Activated naive CD8-positive, alpha-beta T cell treated with anti-CD3 and anti-CD28 coated beads for 36 hours (primary cell): ENCODE measurements at places on chromosomes 6 and 20.
A peak's percentile ranks its signal among the peaks of the same experiment; 100 is the strongest.

DNA sequence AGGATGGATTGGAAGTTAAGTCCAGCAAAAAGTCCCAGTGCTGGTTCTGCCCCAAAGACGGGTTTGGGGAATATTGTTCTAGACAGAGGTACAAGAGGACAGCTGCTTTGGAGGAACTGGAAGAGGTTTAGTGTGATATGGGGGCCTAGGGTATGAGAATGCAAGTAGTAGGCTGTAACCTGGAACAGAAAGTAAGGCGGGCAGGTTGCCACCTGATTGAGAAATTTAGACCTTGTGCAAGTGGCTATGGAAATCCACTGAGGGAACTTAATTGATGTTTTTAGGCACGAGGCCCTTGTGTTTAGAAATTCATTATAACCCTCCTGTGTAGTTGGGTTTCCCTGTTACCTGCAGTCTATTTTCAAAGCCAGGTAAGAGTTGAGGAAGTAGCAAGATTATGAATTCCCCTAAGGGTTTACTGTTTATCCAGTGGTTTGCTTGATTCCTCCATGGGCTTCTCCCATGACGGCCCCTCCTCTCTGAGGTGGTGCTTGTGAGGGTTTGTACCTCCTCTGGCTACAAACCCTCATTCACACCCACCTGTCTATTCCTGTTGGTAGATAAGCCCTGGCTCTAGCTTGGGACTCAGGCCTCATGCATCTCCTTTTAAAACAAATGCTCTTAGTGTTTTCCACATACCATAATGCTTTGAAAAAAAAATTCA is 42.0 kb upstream of the BCAS1 start:
- DNase-seq, result no peak

- no peak for DNase-seq
Observed at GRCh38 chr6:88499436-88499835, 333.3 kb upstream of the CNR1 start.

- no peak for DNase-seq
Observed at GRCh38 chr6:37277001-37277409, 19.1 kb upstream of the TMEM217 start.

GRCh38 chr6:26592649-26593048 is 4.1 kb upstream of the ABT1 start:
- no peak for DNase-seq

GRCh38 chr20:61974357-61974665 is 91.4 kb downstream of the TAF4 start:
- DNase-seq, result no peak

GRCh38 chr6:139144490-139145085 is 9.7 kb downstream of the HECA start:
- DNase-seq, result peak; percentile 48

GRCh38 chr20:217266-217665 is 9.8 kb upstream of the DEFB129 start:
- no peak for DNase-seq

GRCh38 chr6:52423971-52424381 is 3.8 kb downstream of the EFHC1 start:
- no peak for DNase-seq

DNA sequence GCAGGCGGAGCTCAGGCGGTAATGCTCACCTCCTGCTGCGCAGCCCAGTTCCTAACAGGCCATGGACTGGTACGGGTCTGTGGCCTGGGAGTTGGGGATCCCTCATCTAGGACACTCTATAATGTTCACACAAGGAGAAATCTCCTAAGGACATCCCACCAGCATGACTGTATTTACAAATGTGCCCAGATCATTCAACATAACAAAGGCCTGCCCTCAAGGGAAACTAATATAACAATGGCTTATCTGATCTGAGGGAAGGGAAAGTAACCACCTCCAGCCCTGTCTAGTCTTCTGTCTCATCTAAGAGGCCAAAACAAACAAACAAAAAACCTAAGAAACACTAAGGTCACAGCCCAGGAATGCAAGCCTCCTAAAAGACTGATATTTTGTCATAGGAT is 232.8 kb downstream of the RNGTT start:
- no peak for DNase-seq

DNA sequence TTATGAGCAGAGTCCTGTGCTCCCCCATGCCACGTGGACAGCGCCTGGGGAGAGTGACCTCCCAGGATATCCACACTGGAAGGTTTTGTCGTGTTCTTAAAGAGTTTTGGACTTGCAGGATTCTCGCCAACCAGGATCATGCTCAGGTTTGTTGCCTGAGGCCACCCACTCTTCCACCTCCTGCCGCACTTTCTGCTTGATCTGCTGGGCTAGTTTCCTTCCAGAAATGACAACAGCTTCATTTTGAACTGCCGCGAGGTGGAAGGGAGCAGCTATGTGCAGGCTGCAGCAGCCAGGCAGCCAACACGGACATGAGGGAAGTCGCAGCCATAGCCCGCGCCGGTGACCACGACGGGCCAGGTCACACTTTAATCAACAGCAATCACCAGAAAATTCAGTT is 27.7 kb upstream of the SEC63 start:
- DNase-seq, result no peak

GRCh38 chr6:10128721-10129120 is 286.2 kb downstream of the TFAP2A start:
- DNase-seq, result no peak

DNA sequence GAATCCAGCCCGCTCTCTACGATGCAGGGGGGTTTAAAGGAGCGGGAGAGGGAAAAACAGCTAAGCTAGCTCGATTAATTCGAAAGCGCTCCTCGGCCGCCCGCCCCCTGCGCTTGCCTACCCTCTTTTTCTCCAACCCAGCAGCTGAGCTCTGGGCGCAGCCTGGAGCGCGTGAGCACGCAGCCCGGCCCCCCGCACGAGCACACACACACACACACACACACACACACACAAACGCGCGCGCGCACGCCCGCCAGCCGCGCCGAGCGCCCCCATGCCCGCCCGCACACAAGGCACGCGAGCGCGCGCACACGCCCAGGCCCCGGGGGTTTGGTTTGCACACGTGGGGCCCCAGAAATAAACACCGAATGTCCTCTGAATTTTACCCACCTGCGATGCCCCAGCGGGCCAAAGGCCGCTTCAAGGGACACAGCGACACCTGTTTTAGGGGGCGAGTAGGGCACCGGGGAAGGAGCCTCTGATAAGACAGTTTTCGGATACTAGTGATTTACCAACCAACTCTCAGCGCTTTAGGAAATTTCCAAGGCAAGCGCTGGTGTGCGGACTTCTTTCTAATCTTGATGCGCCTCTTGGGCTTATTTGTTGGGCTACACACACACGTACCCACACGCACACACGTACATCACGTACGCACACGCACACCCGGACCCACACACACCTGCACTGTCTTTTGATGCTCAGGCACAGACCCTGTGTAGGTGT is 802 bp upstream of the NRN1 start:
- DNase-seq, result peak; percentile 55

GRCh38 chr20:36493051-36493800 is 48.1 kb upstream of the MYL9 start:
- no peak for DNase-seq

DNA sequence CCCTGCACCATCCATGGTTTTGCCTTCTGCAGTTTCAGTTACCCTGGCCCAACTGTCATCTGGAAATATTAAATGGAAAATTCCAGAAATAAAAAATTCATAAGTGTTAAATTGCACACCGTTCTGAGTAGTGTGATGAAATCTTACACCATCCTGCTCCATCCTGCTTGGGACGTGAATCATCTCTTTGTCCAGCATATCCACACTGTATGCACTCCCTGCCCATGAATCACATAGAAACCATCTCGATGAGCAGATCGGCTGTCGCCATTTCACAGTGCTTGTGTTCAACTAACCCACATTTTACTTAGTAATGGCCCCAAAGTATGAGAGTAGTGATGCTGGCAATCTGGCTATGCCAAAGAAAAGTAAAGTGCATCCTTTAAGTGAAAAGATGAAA is 105.9 kb upstream of the ID4 start:
- no peak for DNase-seq

- no peak for DNase-seq
Observed at GRCh38 chr6:1502041-1502440, 107.7 kb upstream of the FOXC1 start.

- no peak for DNase-seq
Observed at GRCh38 chr6:157603314-157603940, 219.6 kb upstream of the SNX9 start.

DNA sequence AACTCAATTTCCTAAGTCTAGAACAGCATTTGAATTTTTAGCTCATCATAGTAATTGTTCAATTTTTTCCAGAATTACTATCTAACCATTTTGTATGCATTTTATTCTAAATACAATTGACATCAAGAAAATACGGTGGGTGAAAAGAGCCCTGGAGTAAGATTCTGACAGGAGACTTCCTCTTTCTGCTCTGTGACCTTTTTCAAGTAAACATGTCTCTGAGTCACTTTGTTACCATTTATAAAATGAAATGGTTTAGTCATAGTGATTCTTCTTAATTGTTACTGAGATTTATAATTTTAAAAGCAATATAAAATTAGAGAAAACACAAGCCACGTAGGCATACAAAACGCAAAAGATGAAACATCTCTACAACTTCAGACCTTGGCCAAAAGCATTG is 80.2 kb downstream of the PLCB1 start:
- DNase-seq, result no peak

DNA sequence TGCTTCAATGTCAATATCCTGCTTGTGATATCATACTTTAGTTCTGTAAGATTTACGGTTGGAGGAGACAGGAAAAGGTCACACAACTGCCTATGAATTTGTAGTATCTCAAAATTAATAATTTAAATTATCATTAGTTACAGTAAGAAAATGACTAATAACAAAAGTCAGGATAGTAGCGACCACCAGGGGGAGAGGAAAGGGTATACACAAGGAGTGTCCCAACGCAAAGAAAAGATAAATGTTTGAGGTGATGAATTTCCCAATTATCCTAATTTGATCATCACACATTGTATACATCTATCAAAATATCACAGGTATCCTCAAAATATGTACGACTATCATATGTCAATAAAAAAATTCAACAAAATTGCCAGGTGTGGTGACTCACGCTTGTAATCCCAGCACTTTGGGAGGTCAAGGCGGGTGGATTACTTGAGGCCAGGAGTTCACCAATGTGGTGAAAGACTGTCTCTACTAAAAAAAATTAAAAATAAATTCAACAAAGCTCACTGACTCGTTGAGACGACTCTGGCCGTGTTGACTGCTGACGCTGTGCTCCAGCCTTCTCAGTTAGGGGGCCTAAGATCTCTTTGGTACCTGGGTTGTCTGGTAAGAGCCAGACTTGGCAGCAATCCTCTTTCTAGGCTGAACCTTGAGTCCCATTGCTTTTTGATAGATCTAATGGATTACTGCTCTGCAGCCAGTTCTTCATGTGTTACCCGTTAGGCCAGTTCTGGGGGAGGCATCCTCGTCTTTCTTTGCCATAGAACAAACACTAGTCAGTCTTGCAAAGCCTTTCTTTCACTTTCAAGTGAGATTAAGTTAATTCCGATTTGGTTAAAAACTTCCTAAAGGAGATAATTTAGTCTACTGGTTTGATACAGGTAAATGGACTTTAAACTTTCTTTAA is 9.0 kb upstream of the OVOL2 start:
- DNase-seq, result no peak

GRCh38 chr20:20083807-20084206 is 31.5 kb downstream of the CFAP61 start:
- no peak for DNase-seq

DNA sequence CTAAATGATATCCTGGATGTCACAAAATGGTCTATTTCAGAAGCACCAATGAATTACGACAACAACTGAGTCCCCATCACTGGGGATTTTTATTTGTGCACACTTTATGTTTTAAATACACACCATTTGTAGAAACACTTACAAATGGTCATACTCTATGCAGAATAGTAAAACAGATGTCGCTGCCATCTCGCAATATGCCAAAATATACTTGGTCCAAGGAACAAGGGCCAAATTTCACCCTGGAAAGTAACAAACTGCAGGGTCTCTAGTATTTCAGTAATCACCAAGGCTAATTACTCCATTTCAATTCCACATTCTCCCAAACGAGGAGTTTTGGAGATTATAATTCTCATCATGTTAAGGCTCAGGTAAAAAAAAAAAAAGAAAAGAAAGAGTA is 215.2 kb downstream of the LMBRD1 start:
- DNase-seq, result no peak

DNA sequence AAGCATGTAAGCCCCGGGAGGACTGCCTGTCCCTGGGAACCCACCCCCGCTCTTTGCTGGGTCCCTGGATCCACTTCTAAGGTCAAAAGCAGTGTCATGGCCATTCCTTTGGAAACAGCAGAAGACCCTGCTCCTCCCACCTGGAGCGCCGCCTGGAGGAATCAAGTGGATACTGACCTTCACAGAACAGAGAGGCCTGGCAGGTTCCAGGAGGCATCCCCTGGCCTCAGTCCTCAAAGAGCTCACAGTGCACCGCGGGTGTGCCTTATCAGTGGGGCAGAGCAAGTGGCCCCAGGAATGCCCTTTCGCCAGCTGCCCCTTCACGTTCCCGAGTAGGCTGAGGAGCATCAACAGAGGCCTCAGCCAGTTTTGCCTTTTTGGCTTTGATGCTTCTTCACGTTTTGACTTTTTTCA is 11.1 kb upstream of the SLC4A11 start:
- DNase-seq, result no peak

DNA sequence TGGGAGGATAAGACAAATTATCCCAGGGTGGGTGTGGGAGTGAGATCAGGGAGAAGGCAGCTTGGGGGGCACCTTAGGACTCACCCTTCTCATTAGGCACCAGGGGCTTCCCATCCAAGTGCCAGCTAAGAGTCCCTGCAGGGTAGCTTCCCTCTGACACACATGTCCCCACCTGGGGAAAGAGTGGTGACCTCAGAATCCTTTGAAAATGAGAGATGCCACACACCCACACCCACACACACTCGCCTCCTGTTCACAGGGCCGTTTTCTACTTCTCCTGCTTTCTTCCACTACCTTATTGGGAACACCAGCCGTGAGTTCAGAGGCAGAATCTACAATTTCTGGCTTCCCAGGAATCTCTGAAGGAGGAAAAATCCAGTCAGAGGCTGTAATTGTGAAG is 1.0 kb downstream of the AGER start:
- DNase-seq, result no peak

DNA sequence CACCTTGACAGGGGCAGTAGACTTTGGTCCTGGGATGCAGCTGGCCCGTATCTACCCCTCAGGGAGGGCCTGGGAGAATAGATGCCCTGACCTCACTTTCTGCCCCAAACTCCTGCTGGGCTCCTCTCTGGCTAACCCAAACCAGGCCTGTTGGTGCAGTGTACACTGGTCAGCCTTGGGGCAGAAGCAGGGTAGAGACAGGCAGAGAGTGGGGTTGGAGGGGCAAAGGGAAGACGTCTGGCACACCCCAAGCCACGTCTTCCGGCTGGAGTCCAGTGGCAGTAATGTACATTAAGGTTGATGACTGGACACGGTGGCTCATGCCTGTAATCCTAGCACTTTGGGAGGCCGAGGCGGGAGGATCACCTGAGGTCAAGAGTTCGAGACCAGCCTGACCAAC is 9.3 kb downstream of the DDR1 start:
- DNase-seq, result no peak

DNA sequence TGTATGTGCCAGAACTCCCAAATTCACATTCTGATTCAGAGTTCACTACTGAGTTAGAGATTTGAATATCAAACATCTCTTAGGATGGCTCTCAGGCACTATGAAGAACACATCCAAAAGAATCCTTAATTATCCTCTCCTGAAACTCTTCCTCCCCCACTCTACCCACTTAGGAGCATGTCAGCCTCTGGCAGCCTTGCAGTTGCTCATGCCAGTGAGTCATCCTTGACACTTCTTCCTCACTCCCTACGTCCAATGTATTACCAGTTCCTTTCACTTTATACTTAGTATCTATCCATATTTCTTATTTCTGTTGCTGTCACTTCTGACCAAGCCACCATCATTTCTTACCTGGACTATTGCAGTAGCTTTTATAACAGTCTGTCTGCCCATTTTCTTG is 192.0 kb upstream of the IMPG1 start:
- no peak for DNase-seq
